ENCODE measurements at places on chromosomes 6 and 20.

DNA sequence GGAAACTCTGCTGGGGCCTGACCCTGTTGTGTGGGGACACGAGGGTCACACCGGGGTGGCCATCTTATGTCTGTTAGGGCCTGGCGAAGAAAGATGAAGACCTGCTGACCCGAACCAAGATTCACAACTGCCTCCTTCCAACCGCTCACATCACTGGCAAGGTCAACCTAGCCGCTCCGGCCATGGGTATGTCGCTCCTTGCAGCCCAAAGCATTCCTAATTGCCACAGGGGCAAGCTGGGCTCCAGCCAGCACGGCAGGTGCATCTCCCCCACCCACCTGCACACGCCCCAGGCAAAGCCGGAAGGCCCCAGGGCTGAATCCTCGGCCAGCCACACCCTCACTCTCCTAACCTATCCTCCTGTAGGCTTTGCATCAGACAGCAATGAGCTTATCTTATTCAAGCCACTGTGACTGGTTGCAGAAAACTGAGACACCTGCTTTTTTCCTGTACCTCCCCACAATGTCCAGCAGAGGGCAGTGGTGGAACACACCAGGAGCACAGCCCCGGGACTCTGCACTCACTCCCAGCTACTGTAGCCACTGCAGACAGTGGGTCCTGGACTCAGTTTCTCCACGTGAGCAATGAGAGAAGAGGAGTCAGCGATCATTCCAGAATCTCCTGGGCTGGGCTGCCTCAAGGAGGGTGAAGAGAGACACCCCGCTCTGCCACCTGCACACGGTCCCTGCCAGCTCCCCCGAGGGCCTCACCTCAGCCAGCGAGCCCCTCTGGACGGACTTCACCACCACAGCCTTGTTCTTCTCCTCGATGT lies 170.2 kb downstream of the PREX1 start:
- DNase-seq = peak; percentile 83
- H3K27ac ChIP-seq = no peak overlapping the region

- H3K36me3 ChIP-seq = no peaks in the 10 kb centered on the region
- H3K27me3 ChIP-seq = no peaks in the 10 kb centered on the region
- H3K4me1 ChIP-seq = no peaks in the 10 kb centered on the region
- no peak for DNase-seq
- no peak overlapping the region for H3K4me3 ChIP-seq
- H3K27ac ChIP-seq = no peak overlapping the region
These were observed 111.9 kb downstream of the FAM83B start for GRCh38 chr6:54958446-54958845.

DNA sequence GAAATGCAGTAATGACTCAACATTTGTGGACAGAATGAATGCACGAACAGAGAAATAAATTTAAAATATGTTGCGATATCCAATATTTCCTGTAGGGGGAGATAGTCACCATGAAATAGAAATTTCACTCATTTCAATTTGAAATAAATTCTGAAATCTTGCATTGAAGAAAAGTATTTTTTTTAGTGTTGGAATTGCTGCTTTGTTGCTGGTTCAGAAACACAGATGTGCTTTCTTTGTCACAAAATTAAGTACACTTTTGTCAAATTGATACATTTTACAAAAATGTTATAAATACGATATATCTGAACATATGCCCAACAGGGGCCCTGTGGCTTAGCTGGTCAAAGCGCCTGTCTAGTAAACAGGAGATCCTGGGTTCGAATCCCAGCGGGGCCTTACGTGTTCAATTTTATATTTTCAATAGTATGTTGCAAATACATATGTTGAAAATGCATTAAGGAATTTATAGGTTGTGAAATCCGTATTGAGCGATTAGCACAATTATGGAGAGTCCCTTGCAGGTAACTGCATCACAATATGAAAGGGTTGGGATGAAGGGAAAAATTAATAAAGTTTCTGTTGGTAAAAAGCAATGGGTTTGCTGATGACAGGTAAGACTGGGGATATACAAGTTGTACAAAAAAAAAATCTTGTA lies 85.4 kb upstream of the PRSS16 start:
- H3K4me1 ChIP-seq = no peaks in the 10 kb centered on the region
- DNase-seq = peak; percentile 30
- H3K36me3 ChIP-seq = no peaks in the 10 kb centered on the region
- no peak overlapping the region for H3K4me3 ChIP-seq
- no peak overlapping the region for H3K27ac ChIP-seq

- H3K36me3 ChIP-seq = peaks cover 4% of the 10 kb centered on the region
- no peaks in the 10 kb centered on the region for H3K4me1 ChIP-seq
- H3K4me3 ChIP-seq = no peak overlapping the region
- no peak overlapping the region for H3K27ac ChIP-seq
- no peak for DNase-seq
These were observed 10.5 kb downstream of the THBS2 start for GRCh38 chr6:169243186-169243585.

DNA sequence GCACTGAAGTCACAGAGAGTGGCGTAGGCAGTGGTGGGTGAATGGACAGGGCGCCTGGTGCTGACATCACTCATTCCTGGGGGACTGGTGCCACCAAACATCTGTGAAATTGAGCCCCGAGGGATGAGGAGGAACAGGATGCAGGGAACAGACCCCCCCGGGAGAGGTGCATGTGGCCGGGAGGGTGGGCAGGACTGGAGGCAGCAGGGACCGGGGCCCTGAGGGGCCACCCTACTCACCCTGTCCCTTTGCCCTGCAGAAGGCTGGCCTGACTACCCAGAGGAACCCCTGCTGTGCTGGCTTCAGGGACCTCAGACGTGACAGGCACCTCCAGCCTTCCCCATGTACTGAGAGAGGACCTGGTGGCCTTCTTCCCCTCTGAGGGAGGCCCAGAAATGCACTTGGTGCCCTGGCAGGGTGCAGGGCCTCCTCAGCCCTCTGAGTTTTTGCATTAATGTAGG lies 25.1 kb downstream of the SYNDIG1 start:
- H3K27ac ChIP-seq = no peak overlapping the region
- DNase-seq = no peak
- H3K4me3 ChIP-seq = no peak overlapping the region
- peaks cover 3% of the 10 kb centered on the region for H3K4me1 ChIP-seq
- no peaks in the 10 kb centered on the region for H3K36me3 ChIP-seq
- no peaks in the 10 kb centered on the region for H3K27me3 ChIP-seq

DNA sequence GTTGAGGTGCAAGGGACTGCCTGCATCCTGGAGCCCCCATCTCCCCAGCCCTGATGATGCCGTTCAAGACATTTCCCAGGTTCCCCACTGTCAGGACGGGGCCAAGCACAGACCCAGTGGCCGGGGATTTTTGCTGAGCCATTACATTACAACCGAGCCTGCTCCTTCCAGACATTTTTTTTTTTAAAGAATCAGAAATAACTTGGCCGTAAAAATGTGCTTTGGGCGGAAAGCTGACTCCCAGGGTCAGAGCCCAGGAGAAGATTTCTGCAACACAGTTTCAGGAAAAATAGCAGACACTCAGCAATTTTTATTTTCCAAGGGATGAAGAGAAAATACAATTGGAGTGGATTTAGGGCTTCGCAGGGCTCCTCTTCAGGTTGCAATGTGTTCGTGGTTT lies 87.9 kb downstream of the LRFN2 start:
- peaks cover 7% of the 10 kb centered on the region for H3K27me3 ChIP-seq
- no peak overlapping the region for H3K27ac ChIP-seq
- H3K4me3 ChIP-seq = no peak overlapping the region
- no peaks in the 10 kb centered on the region for H3K36me3 ChIP-seq

- DNase-seq = peak; percentile 77
- peaks cover 17% of the 10 kb centered on the region for H3K4me1 ChIP-seq
- H3K4me3 ChIP-seq = peak overlapping the region; percentile 8
- no peaks in the 10 kb centered on the region for H3K27me3 ChIP-seq
- H3K36me3 ChIP-seq = peaks cover 10% of the 10 kb centered on the region
These were observed 9.6 kb upstream of the CPNE5 start for GRCh38 chr6:36848658-36849441.

GRCh38 chr6:14270925-14271788 lies 153.6 kb downstream of the CD83 start:
- H3K27me3 ChIP-seq = no peaks in the 10 kb centered on the region
- no peaks in the 10 kb centered on the region for H3K4me1 ChIP-seq
- H3K27ac ChIP-seq = no peak overlapping the region
- no peaks in the 10 kb centered on the region for H3K36me3 ChIP-seq

DNA sequence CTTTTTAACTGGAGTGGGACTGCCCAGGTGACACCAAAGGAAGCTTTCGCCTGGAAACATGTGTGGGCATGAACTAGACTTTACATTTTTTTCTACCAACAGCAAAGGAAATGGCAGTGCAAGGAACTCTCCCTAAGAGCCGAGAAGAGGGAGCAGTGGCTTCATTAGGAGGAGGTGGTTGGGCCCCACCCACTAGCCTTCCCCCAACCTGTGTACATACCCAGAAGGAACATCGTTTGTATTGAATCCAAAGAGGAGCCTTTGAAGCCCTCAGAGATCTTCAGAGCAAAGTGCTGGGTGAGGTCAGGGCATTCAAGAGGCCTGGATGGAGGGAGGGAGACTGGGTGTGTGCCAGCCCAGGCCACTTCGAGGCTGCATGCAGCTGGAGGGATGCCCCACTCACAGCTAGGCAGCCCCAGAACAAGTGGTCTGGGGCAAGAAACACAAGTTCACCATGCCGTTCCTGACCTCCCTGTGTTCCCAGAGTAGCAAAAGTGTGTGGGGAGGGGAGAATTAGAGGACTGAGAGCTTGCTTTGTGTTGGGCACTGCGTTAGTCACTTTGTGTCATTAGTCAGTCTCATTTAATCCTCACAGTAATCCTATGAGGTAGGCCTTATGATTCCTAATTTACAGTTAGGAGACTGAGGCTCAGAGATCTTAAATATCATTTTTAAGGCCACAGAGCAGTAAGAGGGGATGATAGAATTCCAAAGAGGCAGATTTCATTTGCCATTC lies 191.6 kb upstream of the SUPT3H start:
- H3K4me1 ChIP-seq = no peaks in the 10 kb centered on the region
- no peaks in the 10 kb centered on the region for H3K27me3 ChIP-seq
- DNase-seq = no peak
- no peak overlapping the region for H3K27ac ChIP-seq

DNA sequence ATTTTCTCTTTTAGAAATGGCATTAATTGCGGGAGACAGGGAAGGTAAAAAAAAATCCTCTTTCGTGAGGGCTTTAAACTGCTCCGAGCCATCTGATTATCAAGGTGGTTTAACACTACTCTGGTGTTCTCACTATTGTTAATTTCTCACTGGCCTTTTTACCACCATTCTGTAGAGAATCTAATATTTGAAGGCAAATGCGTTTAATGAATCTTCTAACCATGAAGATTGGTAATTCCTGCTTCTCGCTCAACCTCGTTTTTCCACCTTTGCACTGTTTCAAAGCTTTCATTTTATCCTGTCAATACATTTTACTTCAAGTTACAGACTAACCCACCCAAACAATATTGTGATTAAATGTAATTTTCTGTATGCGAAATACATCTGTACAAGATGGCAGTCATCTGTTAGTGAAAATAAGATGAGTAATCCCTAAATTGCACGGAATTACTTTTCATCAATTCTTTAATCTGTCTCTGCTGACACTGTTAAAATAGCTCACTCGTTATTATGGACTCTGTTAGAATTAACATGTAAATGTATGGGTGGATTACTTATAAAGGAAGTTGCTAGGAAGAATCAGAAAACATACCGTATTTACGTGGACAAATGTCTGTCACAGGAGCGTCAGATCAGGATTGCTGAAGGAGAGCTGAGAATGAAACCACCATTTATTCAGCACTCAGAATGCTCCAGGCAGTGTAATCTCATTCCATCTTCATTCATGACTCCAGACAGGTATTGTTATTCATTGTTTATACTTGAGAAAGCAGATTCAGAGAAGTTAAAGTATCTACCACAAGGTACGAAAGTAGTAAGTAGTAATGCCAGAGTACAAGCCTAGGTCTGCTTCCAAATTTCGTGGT lies 1.1 kb upstream of the LCA5 start:
- no peaks in the 10 kb centered on the region for H3K4me1 ChIP-seq
- H3K36me3 ChIP-seq = peaks cover 4% of the 10 kb centered on the region
- DNase-seq = peak; percentile 53
- no peak overlapping the region for H3K27ac ChIP-seq
- no peaks in the 10 kb centered on the region for H3K27me3 ChIP-seq

DNA sequence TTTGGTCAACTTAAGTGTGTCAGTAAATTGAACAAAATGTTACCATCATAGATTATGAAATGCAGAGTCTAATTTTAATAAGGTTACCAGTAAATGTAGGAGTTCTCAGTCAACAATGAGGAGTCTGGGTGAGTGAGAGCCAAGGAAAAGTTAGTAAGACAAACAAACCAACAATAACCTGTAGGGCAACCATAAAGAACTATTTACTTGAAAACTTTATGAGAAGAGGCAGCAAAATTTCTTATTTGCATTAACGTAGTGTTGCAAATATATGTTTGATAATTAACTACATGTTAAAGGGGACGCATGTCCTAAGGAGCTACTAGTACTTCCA lies 131.1 kb upstream of the SOX4 start:
- no peaks in the 10 kb centered on the region for H3K4me1 ChIP-seq
- no peaks in the 10 kb centered on the region for H3K36me3 ChIP-seq

- H3K27me3 ChIP-seq = no peaks in the 10 kb centered on the region
- H3K36me3 ChIP-seq = peaks cover 56% of the 10 kb centered on the region
- H3K4me3 ChIP-seq = no peak overlapping the region
- H3K4me1 ChIP-seq = no peaks in the 10 kb centered on the region
These were observed 6.2 kb downstream of the CEP250 start for GRCh38 chr20:35461620-35462019.

GRCh38 chr20:14538433-14538832 lies 201.0 kb upstream of the FLRT3 start:
- H3K27me3 ChIP-seq = no peaks in the 10 kb centered on the region
- no peak for DNase-seq
- no peak overlapping the region for H3K27ac ChIP-seq
- no peaks in the 10 kb centered on the region for H3K4me1 ChIP-seq

DNA sequence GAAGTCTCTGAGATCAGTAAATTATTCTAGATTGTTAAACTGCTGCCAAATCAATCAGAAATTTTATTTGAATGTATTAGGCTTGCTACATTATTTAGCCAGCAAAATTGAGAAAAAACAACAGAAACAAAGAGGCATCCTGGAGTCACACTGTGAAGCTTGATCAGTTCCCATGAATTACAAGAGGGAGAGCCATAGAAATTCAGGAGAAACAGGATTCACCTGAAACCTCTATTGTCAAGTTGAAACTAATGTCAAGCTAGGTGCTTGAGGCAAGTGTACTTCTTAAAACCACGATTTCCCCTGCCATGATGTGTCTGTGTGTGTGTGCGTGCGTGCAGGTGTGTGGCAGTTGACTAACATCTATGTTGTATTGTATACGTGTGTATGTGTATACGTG lies 439.1 kb upstream of the NOX3 start:
- no peaks in the 10 kb centered on the region for H3K27me3 ChIP-seq
- H3K4me1 ChIP-seq = no peaks in the 10 kb centered on the region
- no peak overlapping the region for H3K4me3 ChIP-seq
- no peak overlapping the region for H3K27ac ChIP-seq
- no peak for DNase-seq

DNA sequence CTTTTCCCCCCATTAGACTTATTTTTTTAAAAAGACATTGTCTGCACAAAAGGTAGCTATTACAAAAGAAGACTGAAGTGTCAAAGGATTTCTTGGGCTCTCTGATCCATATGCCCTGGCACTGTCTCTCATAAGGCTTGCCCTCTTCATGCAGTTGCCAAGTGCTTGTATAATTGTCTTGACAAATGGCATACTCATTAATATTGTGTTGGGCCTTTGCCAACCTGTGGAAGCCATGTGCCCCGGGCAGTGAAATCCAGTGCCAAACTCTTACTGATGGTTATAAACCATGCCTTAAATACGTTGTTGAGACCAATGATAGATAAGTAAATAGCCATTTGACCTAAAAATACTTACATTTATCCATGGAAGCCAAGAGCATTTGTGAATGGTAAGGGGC lies 98.1 kb downstream of the FARS2 start:
- no peaks in the 10 kb centered on the region for H3K27me3 ChIP-seq
- peaks cover under 1% of the 10 kb centered on the region for H3K4me1 ChIP-seq
- no peak overlapping the region for H3K4me3 ChIP-seq
- no peak for DNase-seq

Data from large intestine (tissue), 12 donors.